Omental fat pad (tissue), 4 donors: ENCODE measurements at places on chromosomes 7 and 10.

- DNase-seq: no peak
These were observed 61.6 kb downstream of the TASOR2 start for GRCh38 chr10:5746197-5746596.

DNA sequence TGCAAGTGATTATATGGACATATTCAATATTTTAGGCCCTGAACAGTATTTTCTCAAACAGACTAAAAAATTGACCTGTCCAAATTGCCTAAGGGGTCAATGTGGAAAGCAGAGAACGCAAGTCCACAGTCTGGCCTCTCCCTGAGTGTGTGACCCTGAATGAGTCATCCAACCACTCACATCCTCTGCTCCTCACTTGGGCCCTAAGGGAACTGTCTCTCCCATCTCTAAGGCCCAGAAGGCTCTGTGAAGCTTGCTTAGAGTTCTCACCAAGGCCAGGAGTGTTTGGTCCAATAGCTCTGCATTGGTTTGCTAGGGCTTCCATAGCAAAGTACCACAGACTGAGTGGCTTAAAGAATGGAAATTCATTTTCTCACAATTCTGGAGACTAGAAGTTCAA, 155.1 kb downstream of the LSM5 start:
- no peak for DNase-seq

GRCh38 chr10:77285529-77286182, 352.0 kb downstream of the KCNMA1 start:
- no peak for DNase-seq

- DNase-seq: no peak
These were observed 81.3 kb upstream of the CXCL12 start for GRCh38 chr10:44466236-44466635.

DNA sequence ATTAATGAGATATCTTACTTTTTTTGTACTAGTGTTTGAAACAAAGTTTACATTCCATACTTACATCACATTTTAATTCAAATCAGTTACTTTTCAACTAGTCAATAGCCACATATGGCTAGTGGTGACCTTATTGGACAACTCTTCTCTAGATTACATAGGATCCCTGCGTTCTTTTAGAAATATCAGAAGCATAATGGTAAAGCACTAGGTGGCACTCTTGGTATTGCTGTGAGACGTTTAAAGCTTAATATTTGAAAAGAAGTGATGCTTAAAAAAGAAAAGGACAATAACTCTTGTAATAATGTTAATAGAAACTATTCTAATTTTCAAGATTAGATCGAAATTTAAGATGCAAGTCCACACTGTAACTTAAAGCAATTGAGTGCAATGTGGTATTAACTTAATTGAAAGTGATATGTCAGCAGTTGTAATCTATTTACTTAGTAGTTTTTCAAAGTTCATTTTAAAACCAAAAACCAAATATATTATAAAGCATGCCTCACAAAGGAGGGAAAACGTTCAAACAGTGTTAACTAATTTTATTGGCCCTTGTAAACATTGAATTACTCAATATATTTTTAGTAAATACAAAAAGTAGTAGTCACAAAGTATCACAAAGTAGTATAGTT, 339.1 kb downstream of the ATRNL1 start:
- no peak for DNase-seq

DNA sequence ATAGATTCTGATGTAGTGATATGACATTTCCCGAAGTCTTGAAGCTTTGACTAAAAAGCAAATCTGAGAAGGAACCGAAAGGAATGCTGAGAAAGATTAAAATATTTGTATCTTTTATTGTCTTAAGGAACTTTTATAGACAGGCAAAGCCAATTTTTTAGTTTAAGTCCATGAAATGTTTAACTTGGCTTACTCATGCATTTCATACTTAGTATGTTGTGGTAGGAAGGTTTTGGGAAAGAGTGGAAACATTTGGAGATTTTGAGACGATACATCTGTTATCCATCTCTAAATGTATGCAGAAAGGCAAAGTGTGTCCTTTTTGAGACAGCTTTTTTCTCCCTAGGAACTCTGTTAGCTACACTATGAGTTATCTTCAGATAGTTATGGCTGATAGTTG, 10.1 kb downstream of the TBC1D12 start:
- DNase-seq: no peak

GRCh38 chr10:10353326-10353868, 664.3 kb upstream of the CELF2 start:
- DNase-seq: no peak

- no peak for DNase-seq
These were observed 13.4 kb downstream of the NPY start for GRCh38 chr7:24297362-24297761.

- no peak for DNase-seq
These were observed 34.3 kb upstream of the NPVF start for GRCh38 chr7:25262586-25262985.

DNA sequence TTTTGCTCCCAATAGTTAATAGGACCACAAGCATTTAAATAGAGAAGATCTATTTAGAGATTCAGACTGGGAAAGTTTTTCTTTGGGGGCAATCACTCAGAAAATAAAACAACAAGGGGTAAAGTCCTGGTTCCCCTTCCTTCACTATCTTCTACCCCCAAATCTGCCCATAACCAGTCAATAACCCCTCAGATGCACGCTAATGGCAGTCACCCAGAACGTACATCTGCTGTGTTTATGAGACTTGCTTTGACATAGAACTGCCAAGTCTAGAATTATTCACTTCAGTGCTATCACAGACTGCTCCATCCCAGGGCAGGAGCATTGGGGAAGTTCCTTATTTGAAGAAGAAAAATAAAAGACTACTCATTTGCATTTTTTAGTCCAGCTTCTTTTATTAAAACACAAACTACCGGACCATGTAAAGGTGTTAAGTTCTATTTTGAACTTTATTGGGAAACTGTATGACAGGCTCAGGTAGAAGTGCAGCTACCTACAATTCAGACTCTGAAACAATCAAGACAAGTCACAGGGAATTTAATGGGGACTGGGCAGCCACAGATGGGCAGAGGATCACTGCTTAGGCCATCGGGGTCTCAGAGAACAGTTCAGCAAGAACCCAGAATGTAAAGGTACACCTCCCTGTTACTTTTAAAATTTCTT, 38.4 kb downstream of the ANK3 start:
- no peak for DNase-seq
